Activated effector memory CD4-positive, alpha-beta T cell treated with anti-CD3 and anti-CD28 coated beads, Interleukin-2, amount 50 U/mL, for 16 hours (primary cell): ENCODE measurements at places on chromosomes 7 and 10.

DNA sequence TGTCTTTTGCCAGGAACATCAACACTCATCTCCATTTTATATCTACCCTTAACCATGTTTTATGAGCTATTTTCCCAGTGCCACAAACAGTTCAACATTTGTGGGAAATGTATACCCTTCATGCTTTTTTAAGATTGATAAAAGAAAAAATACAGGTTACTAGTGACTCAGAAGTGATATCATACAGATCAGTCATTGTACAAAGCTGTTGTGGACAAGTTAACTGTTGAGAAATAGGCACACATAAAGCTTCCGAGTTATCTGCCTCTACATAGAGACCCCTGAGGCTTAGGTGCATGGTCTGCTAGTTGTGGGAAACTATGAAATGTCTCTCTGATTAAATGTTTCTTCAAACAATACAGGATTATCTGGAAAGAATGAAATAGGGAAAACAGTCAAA is 96.3 kb downstream of the LSM5 start:
- no peak for DNase-seq

GRCh38 chr7:5596046-5596895 is 172.6 kb upstream of the TNRC18 start:
- DNase-seq, result peak; percentile 87

- DNase-seq, result no peak
Observed at GRCh38 chr7:30163231-30163894, 28.6 kb downstream of the MTURN start.

DNA sequence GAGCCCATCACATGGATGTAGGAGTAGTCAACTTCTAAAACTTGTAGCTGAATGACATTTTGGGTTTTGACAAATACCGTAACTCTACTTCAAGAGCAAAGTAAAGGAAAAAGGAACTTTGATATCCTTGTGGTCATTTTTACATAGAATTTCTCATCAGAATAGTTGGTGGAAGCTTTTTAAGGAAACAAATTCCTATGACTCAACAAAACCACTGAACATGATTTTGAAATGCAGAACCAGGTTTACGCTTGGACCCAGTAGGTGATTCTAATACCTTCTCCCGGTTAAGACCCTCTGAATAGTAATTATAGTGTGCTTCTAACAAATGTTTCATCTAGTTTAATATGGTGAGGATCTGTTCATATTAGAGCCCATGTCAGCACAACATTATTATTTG is 307.8 kb downstream of the GPR37 start:
- DNase-seq, result no peak

- DNase-seq, result no peak
Observed at GRCh38 chr10:132618158-132618919, 80.8 kb downstream of the INPP5A start.

GRCh38 chr10:110931769-110932381 is 12.5 kb downstream of the SHOC2 start:
- DNase-seq, result no peak

GRCh38 chr10:18290651-18291313 is 150.6 kb downstream of the CACNB2 start:
- DNase-seq, result no peak

- no peak for DNase-seq
Observed at GRCh38 chr10:29772403-29772802, 137.6 kb upstream of the SVIL start.
